ENCODE measurements at places on chromosomes 5 and 9.

DNA sequence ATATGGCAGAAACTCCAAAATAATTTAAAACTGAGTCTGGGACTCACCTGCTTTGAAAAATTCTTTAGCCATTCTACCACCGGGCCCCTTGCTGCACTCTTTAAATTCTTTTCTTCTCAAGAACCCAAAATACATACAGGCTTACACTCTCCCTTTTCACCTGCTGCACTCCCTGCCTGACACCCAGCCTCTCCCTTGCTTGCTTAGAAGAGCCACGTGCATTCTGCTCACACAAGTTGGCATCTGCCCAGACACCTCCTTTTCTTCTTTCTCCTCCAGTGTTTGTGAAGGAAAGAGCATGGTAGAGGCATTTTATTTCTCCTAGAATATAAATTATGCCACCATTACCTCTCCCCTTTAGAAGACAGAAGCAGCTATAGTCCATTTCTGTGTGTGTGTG, 39.0 kb upstream of the AOPEP start:
- no peak for DNase-seq

- peak; percentile 82 for DNase-seq
Measured at GRCh38 chr5:43042626-43043399, 2.7 kb upstream of the ANXA2R start.

- DNase-seq, result no peak
Measured at GRCh38 chr5:170513856-170514525, 10.2 kb downstream of the KCNIP1 start.

DNA sequence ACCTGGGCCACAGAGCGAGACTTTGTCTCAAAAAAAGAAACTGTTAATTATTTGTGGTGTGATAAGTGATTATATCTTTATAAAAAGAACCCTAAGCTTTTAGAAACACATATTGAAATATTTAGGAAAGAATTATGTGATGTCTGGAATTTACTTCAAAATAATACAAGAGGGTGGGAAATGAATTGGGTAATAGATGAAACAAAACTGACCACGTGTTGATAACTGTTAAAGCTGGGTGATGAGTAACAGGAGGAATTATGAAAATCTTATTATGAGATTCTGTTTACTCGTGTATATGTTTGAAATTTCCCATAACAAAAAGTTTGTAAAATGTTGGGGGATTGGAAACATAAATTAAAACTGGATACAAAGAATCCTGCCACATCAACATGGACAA, 33.0 kb upstream of the PPP2CA start:
- DNase-seq, result no peak

DNA sequence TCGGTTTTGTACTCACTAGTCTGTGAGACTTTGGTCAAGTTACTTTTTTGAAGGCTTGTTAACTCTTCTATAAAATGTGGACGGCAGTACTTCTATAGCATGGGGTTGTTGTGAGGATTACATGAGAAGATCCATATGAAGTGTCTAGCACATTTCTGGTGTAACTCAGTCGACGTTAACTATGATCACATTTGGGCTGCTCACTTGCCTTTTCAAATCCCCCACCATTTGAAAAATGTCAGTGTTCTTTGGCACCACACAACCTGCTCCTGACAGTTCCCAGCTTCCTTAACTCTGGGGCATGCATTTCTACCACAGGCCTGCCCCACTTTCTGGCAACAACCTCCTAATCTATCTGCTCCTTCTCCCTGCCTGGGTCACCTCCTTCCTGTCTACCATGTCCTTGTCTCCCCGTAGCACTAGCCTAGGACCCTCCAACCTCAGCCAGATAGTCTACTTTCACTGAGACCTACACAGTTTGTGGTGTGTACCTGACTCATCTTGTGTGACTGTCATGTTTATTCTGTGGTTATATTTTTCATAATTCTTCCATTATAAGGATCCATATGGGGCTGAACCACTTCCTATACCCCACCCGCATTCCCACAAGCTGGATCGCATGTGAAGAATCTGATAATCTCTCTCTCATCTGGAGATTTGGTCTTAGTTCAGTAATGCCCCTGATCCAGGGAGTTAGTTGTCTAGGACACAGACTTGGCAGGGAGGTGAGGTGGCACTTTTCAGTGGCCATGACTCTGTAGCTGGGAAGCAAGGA, 30.2 kb upstream of the BASP1 start:
- DNase-seq, result no peak

DNA sequence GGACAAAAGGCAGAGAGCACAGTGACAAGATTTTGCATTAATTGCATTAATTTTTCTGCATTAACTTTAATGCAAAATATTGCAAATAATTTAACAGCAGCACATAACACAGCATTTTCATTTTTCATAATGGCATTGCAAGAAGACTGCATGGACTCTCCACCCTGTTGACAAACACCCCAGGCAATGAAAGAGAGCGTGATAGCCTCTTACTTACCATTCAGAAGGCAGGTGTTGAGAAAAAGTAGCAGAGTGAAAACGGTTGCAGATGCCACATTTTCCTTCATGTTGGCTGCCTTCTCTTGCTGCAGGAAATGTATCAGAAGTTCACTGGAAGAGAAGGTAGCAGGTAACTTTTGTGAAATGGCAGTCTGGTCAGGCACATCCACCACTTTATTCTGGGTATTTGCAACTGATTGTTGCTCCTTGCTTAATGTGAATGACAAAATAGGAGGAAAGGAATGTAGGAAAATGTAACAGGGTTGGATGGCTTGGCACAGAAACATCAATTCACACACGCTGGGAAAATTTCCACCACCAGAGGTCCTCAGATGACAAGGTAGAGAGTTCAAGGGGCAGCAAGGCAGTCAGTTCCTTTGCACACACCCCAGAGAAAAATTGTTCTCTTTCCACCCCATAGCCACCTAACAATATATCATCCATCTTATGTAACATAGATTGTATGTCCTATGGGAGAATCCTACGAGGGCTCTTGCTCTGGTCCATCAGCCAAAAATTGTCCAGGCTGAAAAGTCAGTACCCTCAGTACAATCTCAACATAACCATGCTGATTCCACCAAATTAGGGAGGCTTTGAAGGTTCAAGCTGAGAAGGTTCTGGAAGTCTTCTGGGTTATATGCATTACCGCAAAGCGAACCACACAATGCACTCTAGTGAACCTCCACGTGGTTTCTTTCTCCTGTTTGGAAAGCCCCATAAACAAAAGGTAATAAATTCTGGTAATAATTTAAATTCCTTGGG, 41.9 kb upstream of the AGXT2 start:
- DNase-seq, result peak; percentile 54

DNA sequence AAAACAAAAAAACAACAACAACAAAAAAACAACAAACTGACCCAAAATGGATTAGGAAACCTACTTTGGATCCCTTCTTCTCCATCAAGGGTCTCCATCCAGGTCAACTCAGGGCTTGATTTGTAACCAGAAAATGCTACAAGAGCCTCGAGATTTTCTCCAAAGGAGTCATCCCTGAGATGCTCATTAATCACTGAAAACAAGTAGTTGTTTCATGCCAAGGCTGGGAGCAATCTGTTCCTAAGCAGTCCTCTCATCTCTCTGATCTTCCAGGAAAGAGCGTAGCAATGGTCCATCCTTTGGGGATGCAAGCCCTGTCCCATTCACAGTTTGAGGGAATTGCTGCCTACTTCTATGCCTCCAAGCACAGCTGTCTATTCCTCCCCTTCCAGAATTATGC, 203.0 kb upstream of the MAP3K1 start:
- no peak for DNase-seq

- no peak for DNase-seq
Measured at GRCh38 chr5:78506261-78507024, 142.1 kb downstream of the LHFPL2 start.

GRCh38 chr9:69831611-69832010, 11.0 kb downstream of the CFAP95 start:
- no peak for DNase-seq

GRCh38 chr9:132728497-132728896, 58.2 kb downstream of the GTF3C4 start:
- DNase-seq, result no peak

- no peak for DNase-seq
Measured at GRCh38 chr5:148970228-148970627, 92.6 kb downstream of the SH3TC2 start.

- DNase-seq, result no peak
Measured at GRCh38 chr9:114117614-114117995, 18.5 kb upstream of the KIF12 start.

- no peak for DNase-seq
Measured at GRCh38 chr5:55485073-55485472, 49.7 kb downstream of the PLPP1 start.

DNA sequence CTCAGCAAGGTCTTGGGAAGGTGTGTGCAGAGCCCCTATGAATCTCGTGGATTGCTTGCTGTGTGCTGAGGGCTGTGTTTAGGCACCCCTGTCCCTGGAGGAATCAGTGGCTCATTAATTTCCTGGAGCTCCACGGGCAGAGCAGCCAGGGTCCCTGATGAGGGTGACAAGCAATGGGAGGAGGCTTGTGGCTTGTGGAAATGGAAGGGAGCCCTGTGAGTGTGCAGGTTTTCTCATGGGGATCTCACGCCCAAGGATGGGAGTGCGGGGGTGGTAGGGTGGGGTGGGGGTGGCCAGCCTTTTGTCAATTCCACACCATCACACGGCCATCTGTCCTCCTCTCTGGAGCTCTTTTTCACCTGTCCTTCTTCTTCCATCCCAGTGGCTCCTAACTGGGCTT, 25.3 kb downstream of the PHF2 start:
- no peak for DNase-seq

DNA sequence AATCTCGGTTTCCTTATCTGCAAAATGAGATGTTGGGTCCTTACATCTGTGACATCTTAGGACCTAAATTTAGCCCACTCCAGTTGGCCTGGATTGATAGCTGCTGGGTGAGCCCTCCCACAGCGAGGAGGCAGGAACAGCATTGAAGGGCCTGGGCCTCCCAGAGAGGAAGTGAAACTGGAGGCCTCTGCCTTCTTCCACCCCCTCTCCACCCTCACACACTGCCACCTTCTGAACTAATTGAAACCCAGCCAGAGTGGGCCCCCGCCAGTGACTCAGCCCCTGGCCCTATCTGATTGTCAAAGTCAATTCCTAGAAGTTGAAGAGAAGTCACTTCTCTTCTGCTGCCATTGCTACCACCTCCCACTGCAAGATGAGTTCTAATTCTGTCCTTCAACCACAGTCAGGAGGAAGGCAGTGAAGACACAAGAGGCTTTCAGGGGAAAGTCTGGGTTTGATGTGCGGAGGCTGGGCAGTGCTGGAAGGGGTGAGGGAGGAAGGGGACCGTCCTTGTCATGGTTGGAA, 55.2 kb upstream of the NEK6 start:
- DNase-seq, result no peak

DNA sequence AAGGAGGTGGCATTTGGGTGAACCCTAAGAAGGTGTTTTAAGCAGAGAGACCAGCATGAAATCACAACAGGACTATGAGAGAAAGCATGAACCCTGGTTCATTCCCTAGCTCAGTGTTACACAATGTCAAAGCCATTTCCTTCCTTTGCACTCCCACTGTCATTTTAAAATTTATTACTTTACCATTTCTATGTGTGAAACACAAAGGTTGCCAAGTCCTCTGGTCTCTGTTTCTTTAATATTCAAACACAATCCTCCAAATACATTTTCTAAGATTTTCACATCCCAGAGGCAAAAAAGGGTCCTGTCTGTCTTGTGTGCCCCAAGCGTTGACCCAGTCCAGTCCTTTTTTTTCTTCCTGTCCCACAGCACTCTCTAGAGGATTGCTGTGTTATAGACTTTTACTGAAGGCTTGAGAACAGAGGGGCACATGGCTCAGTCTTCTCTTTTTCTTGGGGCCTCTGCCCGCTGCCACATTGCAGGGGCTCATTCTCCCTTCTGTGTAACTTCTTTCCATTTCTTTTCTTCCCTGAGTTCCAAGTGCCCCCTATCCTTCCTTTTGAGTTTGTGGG, 78.6 kb upstream of the SLC28A3 start:
- DNase-seq, result no peak

GRCh38 chr5:33558489-33558888, 117.7 kb downstream of the TARS1 start:
- DNase-seq, result no peak

DNA sequence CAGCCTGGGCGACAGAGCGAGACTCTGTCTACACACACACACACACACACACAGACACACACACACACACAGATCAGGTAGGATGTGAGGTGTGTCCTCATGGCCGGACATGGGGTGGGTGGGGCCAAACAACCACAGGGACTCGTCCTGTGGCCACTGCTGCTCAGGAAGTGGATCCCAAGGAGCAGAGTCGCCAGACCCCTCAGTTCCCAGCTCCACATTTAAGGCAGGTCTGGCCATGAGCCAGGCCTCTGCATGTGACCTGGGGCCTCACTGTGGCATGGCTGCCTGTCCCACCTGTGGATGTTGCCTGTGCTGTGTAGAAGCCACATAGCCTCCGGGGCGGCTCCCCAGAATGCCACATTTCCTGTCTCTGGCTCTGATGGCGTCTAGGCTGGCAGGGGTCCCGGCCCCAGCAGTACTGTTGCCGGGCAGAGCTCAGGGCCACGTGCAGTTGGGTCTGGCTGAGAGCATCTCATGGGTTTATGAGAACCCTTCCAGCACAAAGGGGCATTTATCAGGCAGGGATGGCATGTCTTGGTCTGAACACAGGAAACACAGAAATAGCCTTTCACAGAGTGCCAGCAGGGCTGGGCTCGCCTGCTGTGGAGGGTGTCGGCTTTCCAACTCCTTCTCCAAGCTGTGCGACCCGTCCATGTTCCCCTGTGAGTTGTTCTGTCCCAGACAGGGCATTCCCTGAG, 9.9 kb upstream of the NINJ1 start:
- no peak for DNase-seq

DNA sequence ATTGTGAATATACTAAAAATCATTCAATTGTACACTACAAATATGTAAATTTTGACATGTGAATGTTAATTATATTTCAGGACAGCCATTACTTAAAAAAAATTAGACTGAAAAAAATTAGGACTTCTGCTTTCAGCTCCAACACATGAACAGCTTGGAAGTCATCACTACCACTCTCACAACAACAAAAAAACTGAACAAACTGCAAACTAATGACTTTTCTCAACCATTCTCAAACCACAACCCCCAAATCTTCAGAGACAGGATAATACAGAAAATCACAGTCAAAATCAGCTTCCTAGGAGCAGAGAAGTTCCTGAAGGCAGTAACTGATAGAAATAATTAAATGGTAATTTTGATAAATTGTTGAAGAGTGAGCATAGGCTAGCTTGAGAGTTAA, 686.4 kb downstream of the TLE1 start:
- DNase-seq, result no peak

DNA sequence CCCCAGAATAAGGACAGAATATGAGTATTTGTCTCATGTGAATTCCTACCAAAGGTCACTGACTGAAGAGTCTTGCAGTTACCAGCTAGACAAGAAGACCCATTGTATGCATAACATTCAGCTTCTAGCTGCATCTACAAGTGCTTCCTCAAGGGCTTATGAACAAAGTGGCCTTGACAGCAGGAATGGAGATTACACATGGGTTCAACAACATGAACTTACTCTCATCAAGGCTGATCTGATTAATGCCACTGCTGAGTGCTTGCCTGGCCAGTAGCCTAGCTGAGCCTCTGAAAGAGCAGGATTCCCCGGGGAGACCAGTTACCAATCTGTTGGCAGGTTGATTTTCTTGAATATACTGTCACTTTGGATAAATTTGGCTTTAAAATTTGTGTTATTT, 76.7 kb upstream of the CHD1 start:
- no peak for DNase-seq

- DNase-seq, result no peak
Measured at GRCh38 chr5:35230038-35230611, at the start of gene PRLR. Gene PRLR (minus strand): TSS chr5:35230487. CDS start chr5:35089620, 140,867 bp downstream.

All from NCI-H1930 (cell line).